ENCODE measurements at places on chromosomes 2 and 18. TPM values are rescaled to one million over a fixed set of nuclear protein-coding genes. Genes with fewer than 3 reads are reported as not detected.

The SCYGR4 gene
- total RNA-seq, result not detected

The CCDC74B gene
- total RNA-seq, result 1.7 TPM

The TCF7L1 gene
- not detected for total RNA-seq

The HJURP gene
- 50.8 TPM for total RNA-seq

The POMC gene
- total RNA-seq, result 3.4 TPM

The RAB10 gene
- 126 TPM for total RNA-seq

The CIDEA gene
- total RNA-seq, result not detected

The MBD2 gene
- 164 TPM for total RNA-seq

The NGEF gene
- total RNA-seq, result not detected

The CYP20A1 gene
- total RNA-seq, result 26.5 TPM

The CAPN10 gene
- 59.7 TPM for total RNA-seq

The ZNF532 gene
- total RNA-seq, result 0.93 TPM

The GPR39 gene
- not detected for total RNA-seq

The MYO7B gene
- total RNA-seq, result 0.54 TPM

The SMCHD1 gene
- 146 TPM for total RNA-seq

The ZC3H15 gene
- 70.8 TPM for total RNA-seq

The TMEM198 gene
- total RNA-seq, result 1.3 TPM

The EN1 gene
- total RNA-seq, result not detected

The CERKL gene
- 0.07 TPM for total RNA-seq

The SLC5A6 gene
- 46.8 TPM for total RNA-seq

The CPS1 gene
- total RNA-seq, result 0.34 TPM

The NAT8 gene
- total RNA-seq, result not detected

The BABAM2 gene
- 40.8 TPM for total RNA-seq

The TMEM178A gene
- total RNA-seq, result not detected

The TEX44 gene
- total RNA-seq, result not detected

The ZBTB14 gene
- total RNA-seq, result 24.8 TPM

The UGT1A6 gene
- not detected for total RNA-seq

The AMER3 gene
- total RNA-seq, result not detected

The TRAPPC8 gene
- 40.6 TPM for total RNA-seq

The IL1R1 gene
- total RNA-seq, result 0.22 TPM

The DHRS9 gene
- 0.12 TPM for total RNA-seq

The TTR gene
- not detected for total RNA-seq
